Pancreas (tissue), 10 donors: ENCODE measurements at places on chromosomes 11 and 22. TPM values are rescaled to one million over a fixed set of nuclear protein-coding genes. Genes with fewer than 3 reads are reported as not detected.

Gene ANO1
- total RNA-seq: 12.4 TPM

Gene KCNJ5
- 8.6 TPM for total RNA-seq

Gene USP35
- total RNA-seq: 4.2 TPM

DNA sequence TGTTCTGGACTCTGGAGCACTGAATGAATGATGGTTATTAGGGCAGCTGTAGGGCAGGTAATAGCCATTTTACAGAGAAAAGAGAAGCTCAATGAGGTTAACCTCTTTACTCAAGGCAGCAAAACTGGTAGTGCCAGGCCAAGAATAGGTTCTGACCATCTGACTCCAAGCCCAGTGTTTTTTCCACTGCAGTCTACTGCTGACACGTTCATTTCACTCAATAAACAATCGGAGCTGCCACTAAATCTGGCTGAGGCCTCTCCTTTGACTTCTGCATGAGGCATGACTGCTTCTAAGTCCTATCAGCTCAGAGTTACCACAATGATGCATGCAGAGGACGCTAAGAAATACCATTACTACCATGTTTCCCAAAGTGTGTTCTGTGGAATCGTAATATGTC, 117.6 kb downstream of the ARL14EP start:
- no peak overlapping the region for H3K27ac ChIP-seq
- DNase-seq: no peak
- H3K36me3 ChIP-seq: no peaks in the 10 kb centered on the region
- H3K4me3 ChIP-seq: no peak overlapping the region
- no peaks in the 10 kb centered on the region for H3K4me1 ChIP-seq
- no peaks in the 10 kb centered on the region for H3K27me3 ChIP-seq

DNA sequence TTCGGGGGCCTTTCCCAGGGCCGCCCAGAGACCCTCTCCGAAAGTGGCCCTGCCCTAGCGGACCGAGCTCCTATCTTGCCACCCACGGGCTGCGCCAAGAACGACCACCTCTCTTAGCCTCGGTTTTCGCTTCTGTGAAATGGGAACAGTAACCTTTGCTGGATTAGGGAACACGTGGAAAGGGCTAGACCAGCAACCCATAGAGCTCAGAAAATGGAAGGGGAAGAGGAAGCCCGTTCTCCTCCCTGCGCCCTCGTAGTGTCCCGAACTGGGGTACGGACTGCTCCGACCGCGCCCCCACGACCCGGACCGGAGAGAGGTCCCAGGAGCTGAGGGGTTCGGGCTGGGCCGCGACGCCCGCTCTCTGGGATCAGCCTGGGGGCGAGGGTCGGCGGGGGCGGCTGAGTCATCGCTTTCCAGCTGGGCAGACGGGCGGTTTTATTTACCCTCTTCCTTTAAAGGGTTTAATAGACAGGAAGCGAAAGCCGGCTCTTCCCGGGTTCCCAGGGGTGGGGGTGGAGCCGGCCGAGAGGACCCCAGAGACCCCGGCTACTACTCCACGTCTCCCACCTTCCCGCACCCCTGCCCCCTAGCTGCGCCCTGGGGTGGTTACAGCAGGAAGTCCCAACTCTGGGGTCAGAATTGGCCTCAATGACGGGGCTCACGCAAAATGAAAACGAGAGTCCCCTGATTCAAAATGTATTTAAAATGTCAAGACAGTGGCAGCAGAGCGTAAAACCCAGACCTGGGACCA, 907 bp upstream of the PHLDA2 start:
- DNase-seq: peak; percentile 67
- peak overlapping the region; percentile 55 for H3K27ac ChIP-seq
- peak overlapping the region; percentile 53 for H3K4me3 ChIP-seq
- no peaks in the 10 kb centered on the region for H3K36me3 ChIP-seq
- peaks cover 9% of the 10 kb centered on the region for H3K4me1 ChIP-seq
- H3K27me3 ChIP-seq: no peaks in the 10 kb centered on the region

DNA sequence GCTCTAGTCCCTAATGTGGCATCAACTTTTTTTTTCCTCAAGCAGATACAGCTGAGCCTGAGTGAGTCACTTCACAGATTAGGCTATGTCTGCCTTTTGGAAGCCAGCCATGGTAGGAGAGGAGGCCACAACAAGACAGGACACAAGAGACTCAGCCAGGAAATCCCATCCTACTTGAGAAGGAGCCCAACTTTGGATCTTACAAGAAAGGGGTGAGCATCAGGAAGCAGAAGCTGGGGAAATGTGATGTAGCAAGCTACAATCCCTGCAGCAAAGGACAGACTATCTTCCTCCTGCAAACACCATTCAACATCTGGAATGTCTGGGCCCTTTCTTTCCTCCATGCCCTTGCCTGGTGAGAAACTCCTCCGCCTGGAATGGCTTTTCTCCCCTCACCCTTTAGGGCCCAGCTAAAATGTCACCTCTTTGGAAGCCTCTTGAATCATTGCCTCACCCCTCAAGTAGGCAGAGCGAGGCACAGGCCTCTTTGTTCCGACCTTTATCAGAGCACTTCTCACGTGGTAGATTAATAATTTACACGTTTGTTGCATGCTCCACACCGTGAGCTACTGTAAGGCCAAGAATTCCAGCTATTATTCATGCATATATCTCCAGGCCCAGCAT, 156.4 kb upstream of the PITPNB start:
- no peak overlapping the region for H3K4me3 ChIP-seq
- peak; percentile 55 for DNase-seq
- peak overlapping the region; percentile 41 for H3K27ac ChIP-seq
- H3K36me3 ChIP-seq: no peaks in the 10 kb centered on the region
- H3K4me1 ChIP-seq: peaks cover 20% of the 10 kb centered on the region

GRCh38 chr22:49659924-49660315, 167.8 kb downstream of the BRD1 start:
- H3K4me1 ChIP-seq: no peaks in the 10 kb centered on the region
- no peaks in the 10 kb centered on the region for H3K27me3 ChIP-seq
- H3K27ac ChIP-seq: no peak overlapping the region
- H3K36me3 ChIP-seq: no peaks in the 10 kb centered on the region

- no peak overlapping the region for H3K27ac ChIP-seq
- H3K4me1 ChIP-seq: peaks cover under 1% of the 10 kb centered on the region
These were observed 4.8 kb upstream of the POU2F3 start for GRCh38 chr11:120235024-120235628.

DNA sequence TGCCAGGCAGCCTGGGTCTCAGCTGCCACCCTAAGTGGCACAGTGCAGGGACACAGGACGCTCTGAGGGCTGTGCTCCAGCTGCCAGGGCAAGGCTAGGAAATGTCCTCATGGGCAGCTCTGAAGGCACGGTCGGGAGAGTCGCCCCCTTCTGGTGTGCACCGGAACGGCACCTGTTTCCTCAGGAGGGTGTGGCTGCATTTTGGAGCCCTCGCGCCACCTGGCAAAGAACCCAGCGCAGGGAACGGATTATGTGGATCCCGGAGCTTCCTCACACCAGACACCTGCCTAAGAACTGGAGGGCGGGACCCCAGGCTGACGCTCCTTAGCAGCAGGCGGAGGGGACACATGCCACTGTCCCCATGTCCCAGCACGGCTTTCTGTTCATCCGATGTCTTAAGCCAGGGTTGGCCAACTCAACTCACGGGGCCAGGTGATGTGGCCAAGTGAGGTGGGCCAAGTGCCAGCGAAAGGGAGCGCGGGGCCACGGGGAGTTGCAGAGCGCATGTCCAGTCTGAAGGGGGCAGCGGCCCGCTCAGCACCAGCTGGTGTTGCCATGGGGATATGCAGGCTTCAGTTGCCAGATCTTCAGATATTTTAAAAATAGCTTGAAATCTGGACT, 5.1 kb upstream of the SLC22A8 start:
- H3K4me1 ChIP-seq: no peaks in the 10 kb centered on the region
- H3K27me3 ChIP-seq: no peaks in the 10 kb centered on the region
- no peak overlapping the region for H3K4me3 ChIP-seq
- H3K27ac ChIP-seq: no peak overlapping the region
- no peak for DNase-seq

DNA sequence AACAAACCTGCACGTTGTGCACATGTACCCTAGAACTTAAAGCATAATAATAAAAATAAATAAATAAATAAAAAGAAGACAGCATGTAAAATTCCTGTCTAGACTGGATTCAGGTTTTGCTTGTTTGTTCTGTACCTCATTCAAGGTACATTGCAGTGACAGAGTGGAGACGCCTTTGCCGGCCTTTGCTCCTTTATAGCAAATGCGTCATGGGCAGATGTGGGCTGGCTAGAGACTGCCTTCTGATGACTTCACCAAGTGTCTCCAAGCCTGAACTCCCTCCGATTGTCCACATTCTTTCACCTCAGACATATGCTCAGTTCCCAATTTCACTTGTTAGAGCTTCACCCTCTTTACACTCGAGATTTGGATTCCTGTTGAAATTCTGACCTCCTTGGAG, 147.8 kb upstream of the ARHGAP20 start:
- no peak overlapping the region for H3K27ac ChIP-seq
- H3K36me3 ChIP-seq: no peaks in the 10 kb centered on the region
- DNase-seq: no peak
- H3K4me3 ChIP-seq: no peak overlapping the region
- H3K27me3 ChIP-seq: no peaks in the 10 kb centered on the region
- H3K4me1 ChIP-seq: no peaks in the 10 kb centered on the region

DNA sequence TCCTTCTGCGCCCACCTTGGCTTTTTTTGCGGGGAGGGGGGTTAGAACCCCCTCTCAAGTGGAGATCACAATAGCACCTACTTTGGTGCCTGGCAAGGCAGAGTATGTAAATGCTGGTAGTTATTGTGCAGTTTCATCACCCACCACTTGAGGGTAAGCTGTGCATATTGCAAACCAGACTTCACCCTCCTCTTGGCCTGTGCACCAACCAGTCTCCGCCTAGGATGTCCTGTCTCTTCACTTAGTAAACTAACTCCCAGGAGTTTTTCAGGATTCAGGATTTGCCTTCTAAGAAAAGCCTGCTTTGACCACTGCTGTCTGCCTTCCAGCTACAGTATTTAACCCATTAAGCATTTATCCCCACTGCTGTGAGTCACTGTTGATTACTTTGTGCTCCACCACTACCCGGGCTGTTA, 2.0 kb upstream of the UBXN1 start:
- no peak overlapping the region for H3K4me3 ChIP-seq
- H3K27me3 ChIP-seq: no peaks in the 10 kb centered on the region
- DNase-seq: no peak
- no peak overlapping the region for H3K27ac ChIP-seq

DNA sequence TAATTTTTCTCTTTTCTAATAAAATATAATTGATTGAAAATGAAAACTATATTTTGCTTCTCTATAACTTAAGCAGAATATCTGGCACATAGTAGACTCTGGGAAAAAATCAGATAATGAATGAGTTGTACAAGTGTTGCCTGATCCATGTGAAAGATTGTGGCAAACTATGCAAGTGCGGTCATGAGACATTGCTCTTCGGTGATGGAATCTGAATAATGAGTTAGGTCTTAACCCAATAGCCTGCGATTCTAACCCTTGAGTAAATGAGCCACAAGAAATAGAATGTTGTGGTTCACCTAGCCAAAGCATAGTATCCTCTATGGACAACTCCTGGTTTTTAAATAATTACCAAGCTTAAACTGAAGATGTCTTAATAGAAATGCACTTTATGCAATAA, 333.7 kb upstream of the LUZP2 start:
- no peaks in the 10 kb centered on the region for H3K4me1 ChIP-seq
- H3K36me3 ChIP-seq: no peaks in the 10 kb centered on the region
- H3K27me3 ChIP-seq: no peaks in the 10 kb centered on the region
- H3K27ac ChIP-seq: no peak overlapping the region
- H3K4me3 ChIP-seq: no peak overlapping the region

- H3K36me3 ChIP-seq: no peaks in the 10 kb centered on the region
- no peaks in the 10 kb centered on the region for H3K27me3 ChIP-seq
- H3K27ac ChIP-seq: no peak overlapping the region
- DNase-seq: no peak
These were observed 8.4 kb downstream of the MCHR1 start for GRCh38 chr22:40687706-40688105.
